ENCODE measurements at places on chromosomes 6 and 20. TPM values are rescaled to one million over a fixed set of nuclear protein-coding genes. Genes with fewer than 3 reads are reported as not detected.

CD93 gene
- total RNA-seq = 35.6 TPM

LAMP5 gene
- not detected for total RNA-seq

HM13 gene
- total RNA-seq = 56.2 TPM

VSX1 gene
- total RNA-seq = not detected

ANKEF1 gene
- 2.7 TPM for total RNA-seq

DNA sequence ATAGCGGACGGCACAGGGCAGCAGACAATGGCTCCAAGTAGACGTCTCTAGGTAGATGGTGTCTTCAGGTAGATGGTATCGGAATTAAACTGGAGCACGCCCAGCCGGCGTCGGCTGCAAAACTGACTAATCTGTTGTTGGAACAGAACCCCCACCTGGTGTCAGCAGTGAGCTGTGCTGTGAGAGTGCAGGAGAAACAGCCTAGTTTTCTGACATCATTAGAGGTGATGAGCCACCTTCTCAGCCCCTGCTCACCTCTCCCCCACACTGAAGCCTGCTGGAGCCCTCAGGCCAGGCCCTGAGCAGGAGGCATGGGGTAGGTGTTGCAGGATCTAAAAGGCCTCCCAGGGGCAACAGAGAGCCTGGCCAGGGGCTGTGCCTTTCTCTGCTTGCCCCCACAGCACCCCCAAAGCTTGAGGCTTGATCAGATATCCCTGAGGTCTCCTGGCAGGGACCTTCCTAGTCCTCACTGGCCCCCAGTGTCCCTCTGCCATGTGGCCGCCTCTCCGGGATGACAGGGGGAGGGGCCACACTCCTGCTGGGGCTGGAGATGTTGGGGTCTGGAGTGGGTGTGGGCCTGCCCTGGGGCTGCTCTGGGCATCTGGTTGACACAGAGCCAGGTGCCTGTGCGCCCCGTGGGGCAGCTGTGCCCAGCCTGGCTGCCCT is 6.9 kb upstream of the HELZ2 start:
- no peak for DNase-seq

- DNase-seq = no peak
Observed at GRCh38 chr6:79796197-79796596, 151.2 kb downstream of the ELOVL4 start.

- DNase-seq = no peak
Observed at GRCh38 chr6:6829872-6830685, 241.6 kb downstream of the LY86 start.

DNA sequence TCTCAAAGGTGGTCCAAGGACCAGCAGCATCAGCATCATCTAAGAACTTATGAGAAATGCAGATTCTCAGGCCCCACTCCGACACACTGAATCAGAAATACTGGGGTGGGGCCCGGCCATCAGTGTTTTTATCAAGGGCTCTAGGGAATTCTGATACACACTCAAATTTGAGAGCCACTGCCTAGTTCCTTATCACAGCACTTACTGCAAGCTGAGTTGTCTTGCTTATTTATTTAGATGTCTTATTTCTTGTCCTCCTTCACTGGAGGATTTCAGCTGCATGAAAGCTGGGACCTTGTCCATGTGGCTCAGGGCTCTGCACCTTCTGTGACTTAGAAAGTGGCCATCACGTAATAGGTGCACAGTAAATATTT is 139.4 kb upstream of the RREB1 start:
- DNase-seq = no peak

- no peak for DNase-seq
Observed at GRCh38 chr6:86147311-86147710, 504.6 kb upstream of the SYNCRIP start.

DNA sequence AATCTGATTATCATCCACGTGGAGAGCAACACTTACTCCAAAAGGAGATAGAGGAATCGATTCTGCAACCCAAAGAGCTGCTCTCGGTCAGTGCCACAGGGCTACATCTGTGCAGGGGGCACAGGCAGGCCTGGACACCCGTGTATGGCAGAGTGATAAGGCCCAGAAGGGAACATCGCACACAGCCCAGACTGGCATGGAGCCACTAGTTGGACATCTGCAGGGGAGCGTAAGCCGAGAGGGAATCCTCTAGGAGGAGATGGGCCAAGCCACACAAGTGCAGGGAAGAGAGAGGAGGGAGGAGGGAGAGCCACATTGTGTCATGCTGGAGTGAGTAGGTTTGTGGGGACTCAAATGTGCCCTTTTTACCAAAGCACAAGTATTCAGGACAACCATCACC is 50.4 kb upstream of the ENTPD6 start:
- DNase-seq = no peak

DNA sequence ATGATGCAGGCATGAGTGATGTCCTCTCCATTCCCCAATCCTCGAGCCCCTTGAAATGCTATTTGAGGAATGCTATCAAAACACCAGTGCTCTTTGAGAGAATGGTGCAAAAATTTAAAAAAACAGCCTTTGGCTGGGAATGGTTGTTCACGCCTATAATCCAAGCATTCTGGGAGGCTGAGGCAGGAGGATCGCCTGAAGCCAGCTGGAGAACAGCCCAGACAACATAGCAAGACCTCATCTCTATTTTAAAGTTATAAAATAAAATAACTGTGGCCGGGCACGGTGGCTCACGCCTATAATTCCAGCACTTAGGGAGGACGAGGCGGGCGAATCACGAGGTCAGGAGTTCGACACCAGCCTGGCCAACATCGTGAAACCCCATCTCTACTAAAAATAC is 4.2 kb upstream of the VARS1 start:
- no peak for DNase-seq

GRCh38 chr6:111012143-111012452 is 30.3 kb downstream of the RPF2 start:
- DNase-seq = no peak

DNA sequence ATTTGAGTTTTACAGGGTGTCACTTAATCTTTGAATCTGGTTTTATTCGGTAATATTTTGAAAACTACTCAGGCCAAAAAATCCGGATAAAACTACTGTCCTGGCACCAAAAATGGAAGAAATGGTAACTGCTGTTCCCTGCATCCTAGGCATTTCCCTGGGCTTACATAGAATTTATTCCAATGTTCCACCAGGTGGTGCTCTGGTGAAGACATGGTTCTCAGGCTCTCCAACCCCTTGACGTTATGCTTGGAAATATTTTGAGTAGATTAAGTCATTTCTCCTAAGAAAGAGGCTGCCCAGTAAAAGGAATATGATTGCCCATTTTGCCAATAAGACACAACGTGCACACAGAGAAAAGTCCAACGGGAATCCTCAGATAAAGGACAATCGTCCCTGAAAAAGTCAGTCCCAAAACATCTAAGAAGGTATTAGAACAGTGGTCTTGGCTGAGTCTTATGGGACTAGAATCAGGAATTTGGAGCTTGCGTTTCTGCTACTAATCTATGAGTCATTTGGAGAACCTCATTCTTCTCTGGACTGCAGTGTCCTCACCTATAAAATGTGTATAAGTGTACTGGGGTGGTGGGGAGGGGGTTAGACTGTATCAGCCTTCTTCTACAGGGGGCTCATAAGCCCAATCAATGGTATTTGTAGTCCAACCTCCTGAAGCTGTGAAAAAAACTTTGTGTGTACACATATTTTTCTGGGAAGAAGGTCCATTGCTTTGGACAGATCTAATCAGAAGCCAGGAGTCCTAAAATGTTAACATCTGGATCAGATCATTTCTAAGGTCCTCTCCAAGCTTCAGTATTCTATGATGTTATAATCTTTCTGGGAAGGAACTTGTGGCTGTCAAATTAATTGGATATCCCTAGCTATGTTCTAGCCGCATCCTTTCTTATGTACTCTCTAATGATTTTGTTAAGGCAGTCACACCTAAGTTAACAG is 131.0 kb upstream of the BMP2 start:
- no peak for DNase-seq

- DNase-seq = no peak
Observed at GRCh38 chr20:16290358-16290757, 282.9 kb downstream of the KIF16B start.

- no peak for DNase-seq
Observed at GRCh38 chr6:96157018-96157565, 141.3 kb downstream of the FUT9 start.

DNA sequence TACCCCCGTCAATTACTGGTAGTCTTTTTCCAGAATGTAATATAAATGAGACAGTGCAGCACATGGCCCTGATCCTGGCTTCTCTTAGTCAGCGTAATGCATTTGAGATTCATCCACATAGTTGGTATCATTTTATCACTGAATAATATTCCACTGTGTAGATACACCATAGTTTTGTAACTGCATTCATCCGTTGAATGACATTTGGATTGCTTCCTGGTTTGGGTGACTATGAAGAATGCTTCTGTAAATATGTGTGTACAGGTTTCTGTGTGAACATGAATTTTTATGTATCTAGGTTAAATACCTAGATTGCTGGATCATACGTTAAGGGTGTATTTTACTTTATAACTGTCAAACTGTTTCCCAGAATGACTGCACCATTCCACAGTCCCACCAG is 62.6 kb upstream of the STMND1 start:
- no peak for DNase-seq

GRCh38 chr6:103177791-103178190 is 1681.9 kb downstream of the HACE1 start:
- no peak for DNase-seq

DNA sequence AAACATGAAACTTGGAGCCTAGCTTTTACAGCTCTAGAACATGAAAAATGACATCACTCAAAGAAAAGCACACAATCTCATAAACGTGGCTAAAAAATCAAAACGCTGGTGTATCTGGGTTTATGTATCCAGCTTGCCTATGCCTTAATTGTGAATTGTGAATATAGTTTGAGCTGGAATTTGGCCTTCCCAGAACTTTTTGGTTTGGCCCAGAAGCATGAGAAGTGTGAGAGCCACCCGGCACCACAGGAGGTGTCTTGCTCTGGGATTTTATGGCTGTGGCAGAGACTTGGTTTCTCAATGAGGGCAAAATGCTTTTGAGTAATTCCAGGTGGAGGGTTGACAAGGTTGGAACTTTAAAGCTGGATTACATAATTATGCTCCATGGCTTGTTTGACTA is 69.2 kb downstream of the TIAM2 start:
- no peak for DNase-seq

DNA sequence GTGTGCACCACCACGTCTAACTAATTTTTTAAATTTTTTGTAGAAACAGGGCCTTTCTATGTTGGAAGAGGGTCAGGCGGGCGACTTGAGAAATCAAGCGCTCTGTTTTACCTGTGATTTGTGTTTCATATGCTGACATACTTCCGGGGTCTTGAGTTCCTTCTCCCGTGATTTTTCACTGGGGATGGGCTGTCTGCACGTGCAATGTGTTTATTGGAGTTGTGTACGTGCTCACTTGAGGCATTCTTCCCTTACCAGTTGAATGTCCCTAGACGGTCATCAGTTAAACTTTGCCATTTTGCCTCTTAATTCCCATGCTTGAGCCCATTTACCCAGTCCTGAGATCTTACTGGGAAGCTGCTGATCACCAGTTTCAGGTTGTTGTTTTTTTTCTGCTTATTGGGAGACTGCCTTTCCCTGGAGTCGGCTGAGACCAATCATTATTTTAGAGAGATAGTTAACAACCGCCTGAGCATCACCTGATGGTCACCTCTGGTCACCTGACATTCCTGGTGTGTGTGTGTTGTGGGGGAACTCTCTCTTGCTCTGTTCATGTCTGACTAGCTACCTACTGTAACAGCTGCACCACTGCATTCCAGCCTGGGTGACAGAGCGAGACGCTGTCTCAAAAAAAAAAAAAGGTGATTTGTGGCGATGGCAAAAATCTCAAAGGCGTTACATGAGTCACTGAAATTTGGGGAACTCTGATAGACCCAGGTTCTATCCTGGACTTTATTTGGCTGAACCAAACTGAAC is 34.8 kb upstream of the NCOA3 start:
- DNase-seq = no peak

- no peak for DNase-seq
Observed at GRCh38 chr6:129094147-129094546, 211.2 kb downstream of the LAMA2 start.

GRCh38 chr6:20334334-20334733 is 67.3 kb upstream of the E2F3 start:
- DNase-seq = no peak

All from psoas muscle (tissue), 8 donors.